ENCODE measurements at places on chromosomes 16 and 17.

DNA sequence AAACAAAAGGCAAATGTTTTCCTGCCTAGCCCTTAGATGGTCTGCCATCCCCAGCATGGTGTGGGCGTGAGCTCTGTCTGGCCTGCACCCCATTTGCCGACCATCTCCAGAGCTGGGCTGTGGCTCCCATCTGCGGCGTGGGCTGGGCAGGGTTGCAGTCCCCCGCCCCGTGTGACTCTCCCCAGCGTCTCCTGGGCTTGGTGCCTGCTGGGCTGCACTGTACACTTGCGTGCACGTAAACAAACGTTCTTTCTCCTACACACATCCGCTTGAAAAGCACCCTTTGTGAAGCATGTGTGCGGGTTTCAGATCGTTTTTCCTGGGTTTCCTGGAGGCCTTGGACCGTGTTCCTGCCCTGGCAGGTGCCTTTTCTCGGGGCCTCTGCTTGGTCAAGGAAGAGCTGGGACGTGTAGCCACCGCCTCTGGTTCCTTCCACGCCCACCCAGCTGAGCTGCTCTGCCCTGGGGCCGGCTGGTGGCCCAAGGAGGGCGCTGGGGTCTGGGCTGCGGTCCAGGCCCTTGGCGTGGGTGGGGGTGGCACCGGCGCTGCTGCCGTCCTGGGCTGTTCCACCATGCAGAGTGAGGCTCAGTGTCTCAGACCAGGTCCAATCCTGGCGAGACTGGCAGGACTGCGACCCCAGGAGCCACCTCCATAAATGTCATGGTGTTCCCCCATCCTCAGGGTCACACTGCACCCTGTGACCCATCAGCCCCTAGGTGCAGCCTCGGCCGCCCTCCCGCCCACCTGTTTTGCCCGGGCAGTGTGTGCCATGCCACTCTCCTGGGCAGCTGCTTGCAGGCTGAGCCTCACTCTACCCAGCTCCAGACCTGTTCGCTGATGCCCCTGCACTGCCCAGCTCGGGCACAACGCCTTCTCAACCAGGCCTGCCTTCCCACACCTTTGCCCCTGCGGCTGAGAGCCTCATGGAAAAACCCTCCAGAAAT, 9.9 kb upstream of the BAIAP3 start:
- DNase-seq, result no peak

DNA sequence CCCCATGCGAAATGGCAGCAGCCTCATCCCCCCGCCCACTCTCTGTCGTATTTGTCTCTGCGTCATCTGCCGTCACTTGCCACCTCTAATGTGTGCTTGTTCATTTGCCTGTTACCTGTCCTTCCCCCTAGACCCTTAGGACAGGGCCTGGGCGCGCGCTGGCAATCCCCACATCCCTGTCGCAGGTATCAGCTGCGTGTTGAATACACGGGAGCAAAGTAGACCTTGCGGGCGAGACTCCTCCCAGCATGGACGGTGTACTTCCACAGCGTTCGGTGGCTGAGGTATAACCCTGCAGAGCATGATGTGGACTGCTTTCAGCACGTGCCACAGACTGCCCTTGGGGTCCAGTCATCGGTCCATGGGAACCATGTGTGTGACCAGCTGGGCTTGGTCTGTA, 170.1 kb upstream of the CHMP6 start:
- no peak for DNase-seq

DNA sequence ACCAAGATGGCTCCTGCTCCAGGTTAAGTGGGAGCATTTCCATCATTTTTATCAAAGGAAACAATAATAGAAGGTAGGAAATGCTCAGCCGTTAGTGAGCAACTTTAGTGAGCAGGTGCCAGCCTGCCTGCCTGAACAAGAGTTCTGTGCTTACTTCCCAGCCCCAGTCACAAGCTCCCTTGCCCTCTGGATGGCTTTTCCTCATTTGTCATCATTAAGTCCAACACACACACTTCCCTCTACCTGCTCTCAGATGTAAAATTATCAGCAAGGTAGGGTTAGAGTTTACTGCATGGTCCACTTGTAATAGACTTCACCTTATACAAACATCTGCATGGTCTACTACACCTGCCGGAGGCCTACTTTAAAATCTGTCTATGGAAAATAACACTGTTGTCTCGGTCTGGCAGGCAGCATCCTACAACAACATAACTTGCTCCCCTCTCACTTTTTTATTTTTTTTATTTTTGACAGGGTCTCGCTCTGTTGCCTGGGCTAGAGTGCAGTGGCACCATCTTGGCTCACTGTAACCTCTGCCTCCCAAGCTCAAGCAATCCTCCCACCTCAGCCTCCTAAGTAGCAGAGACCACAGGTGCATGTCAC, 12.7 kb downstream of the TEX2 start:
- DNase-seq, result no peak

GRCh38 chr16:54673313-54673712, 257.4 kb upstream of the IRX5 start:
- DNase-seq, result no peak

DNA sequence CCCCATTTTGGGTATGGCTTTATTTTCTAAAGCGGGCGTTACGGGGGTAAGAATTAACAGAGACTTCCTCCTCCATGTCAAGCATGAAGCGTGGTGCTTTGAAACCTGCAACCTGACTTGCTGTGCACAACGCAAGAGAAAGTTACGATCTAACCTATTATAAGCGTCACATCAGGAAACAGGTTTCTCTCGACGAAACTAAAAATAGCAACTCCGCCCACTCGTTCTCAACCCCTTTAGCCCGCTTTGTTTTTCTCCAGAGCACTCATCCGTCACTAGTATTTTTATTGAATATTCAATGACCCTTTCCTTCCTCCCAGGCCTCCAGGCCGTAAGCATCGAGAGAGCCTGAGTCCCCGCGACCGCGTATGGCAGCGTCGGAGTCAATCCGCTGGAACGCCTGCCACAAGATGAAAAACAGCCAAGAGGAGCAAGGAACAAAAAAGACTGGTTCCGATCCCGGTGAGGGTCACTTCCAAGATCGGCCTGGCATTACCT, 555 bp downstream of the NUP88 start:
- DNase-seq, result no peak

DNA sequence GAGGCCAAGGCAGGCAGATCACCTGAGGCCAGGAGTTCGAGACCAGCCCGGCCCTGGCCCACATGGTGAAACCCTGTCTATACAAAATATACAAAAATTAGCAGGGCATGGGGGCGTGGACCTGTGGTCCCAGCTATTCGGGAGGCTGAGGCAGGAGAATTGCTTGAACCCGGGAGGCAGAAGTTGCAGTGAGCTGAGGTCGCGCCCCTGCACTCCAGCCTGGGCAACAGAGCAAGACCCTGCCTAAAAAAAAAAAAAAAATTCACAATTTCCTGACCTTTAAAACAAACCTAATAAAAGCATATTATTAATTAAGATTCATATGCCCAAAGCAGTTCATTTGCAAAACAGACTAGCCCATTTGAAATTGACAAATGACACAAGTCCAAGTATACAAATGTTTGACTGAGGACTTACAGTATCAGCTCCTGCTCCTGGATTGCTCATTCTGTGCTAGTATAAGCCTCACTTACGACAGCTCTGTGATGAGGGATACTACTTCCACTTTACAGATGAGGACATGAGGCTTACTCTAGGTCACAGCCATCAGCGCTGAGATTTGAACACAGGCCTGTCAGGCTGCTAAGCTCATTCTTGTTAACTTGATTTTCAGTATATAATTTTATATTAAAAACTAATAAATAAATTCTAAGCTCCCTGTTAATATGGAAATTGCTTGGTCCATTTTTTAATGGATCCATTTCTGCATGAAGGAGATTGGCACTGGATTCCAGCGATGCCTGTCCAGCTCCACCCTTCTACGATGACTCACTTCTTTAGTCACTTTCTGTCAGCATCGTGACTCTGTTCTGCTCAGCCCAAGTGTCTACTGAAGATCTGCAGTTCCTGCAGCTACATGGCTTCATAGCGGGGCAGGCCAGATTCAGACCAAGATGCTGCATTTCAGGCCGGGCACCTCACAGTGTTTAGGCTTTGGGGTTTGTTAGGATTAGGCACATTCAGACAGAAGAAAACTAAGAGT, 88.2 kb downstream of the WDR59 start:
- no peak for DNase-seq

GRCh38 chr16:914440-914839, 56.3 kb downstream of the LMF1 start:
- no peak for DNase-seq

GRCh38 chr16:63653044-63653839, 1468.6 kb downstream of the CDH11 start:
- no peak for DNase-seq

- DNase-seq, result no peak
Observed at GRCh38 chr16:12675852-12676251, 127.8 kb downstream of the CPPED1 start.

GRCh38 chr16:61323456-61323855, 712.8 kb downstream of the CDH8 start:
- DNase-seq, result no peak

DNA sequence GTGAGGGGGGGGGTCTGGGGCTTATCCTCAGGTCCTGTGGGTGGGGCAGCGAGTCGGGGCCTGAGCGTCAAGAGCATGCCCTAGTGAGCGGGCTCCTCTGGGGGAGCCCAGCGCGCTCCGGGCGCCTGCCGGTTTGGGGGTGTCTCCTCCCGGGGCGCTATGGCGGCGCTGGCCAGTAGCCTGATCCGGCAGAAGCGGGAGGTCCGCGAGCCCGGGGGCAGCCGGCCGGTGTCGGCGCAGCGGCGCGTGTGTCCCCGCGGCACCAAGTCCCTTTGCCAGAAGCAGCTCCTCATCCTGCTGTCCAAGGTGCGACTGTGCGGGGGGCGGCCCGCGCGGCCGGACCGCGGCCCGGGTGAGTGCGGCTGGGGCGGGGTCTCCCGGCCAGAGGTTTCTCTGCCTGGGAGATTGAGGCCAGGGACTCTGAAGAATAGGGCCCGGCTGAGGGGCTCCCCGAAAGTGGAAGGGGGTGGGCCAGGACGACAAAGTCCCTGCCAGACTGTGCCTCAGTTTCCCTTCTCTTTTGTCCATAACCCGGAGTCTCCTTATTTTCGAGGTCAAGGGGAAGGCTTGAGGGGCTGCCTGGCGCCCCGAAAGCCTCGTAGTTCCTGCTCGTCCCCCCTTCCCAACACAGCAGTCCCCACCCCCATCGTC, at the start of gene FGF11:
TSS of gene FGF11 (plus strand) at position 51 of the 651 bp plus-strand sequence. CDS start at position 160, 109 bp downstream.
- DNase-seq, result no peak

GRCh38 chr17:35238821-35239220, 4.1 kb upstream of the SLFN5 start:
- no peak for DNase-seq

DNA sequence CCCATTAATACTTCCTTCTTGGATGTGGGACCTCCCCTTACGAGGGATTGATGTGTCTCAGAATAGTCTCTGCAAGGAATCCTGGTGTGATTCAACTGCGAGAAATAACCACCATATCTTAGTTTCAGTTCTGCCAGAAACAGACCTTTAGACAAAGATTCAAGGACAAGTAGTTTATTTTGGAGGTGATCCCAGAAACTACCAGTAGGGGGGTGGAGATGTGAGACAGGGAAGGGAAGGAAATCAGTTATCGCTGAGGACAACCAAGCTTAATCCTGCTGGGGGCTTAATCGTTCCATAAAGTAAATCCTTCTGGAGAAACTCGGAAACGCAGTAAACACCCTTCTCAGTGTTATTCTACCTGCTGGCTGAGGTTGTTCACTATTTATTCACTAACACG, 5.0 kb upstream of the SDR42E1 start:
- DNase-seq, result no peak
